ENCODE measurements at places on chromosomes 4 and X.

DNA sequence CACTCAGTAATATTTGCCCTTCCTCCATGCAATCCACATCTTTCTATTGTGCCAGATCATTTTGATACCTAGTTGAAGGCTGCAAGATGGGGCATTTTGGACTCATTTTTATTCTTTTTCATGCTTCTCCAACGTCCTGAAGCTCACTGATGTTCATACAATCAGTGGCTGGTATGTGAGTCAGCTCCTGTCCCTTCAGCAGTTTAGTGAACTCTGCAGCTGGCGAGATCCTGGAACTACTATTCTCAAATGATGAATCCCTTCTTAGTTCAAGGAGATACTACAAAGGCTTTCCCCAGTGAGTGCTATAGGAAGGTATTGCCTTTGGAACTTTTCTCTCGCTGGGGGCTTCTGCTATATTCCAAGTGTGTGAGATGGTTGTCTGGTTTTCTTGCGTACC is 9.6 kb upstream of the CCDC149 start:
- no peak for DNase-seq

GRCh38 chrX:13397878-13398818 is 78.3 kb upstream of the ATXN3L start:
- DNase-seq = no peak

DNA sequence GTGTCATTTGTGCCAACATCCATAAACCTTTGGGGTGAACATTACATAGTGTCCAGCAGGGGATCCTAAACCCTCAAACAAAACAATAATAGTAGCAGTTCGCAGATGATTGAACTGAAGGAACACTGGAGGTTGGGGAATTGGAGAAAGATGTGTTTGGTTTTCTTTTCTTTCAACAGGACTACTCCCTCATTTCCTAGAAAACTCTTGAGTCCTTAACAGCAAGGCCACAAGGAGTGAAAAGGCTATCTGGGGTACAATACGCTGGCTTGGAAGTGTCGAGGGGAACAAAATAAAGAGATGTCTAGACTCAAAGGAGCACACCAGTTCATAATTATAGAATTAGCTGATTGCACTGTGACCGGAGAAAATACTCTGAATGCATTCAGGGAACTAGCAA is 72.1 kb downstream of the IDS start:
- DNase-seq = no peak

DNA sequence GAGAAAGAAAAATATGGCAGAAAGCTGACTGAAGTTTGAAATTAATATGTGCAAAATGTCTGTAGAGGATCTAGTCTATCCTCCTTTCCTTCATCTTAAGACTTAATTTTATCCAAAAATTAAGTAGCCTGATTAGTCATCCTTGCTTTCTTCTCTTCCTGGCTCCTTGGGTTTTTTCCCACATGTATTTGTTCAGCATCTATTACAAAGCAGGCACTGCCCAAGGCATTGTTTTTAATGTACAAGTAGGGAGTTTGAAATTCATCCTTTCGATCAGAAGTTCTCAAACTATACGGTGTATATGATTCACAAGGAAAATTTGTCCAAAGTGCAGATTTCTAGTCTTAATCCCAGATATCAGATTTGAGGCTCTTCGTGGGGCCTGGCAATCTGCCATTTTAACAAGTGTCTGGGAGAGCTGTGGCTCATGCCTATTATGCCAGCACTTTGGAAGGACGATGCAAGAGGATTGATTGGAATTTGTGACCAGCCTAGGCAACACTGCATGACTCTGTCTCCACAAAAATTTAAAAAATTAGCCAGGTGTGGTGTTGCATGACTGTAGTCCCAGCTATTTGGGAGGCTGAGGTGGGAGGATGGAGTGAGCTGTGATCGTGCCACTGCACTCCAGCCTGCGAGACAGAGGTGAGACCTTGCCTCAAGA is 19.4 kb upstream of the YTHDC1 start:
- no peak for DNase-seq

GRCh38 chr4:687048-687970 is 1.6 kb downstream of the SLC49A3 start:
- DNase-seq = no peak

DNA sequence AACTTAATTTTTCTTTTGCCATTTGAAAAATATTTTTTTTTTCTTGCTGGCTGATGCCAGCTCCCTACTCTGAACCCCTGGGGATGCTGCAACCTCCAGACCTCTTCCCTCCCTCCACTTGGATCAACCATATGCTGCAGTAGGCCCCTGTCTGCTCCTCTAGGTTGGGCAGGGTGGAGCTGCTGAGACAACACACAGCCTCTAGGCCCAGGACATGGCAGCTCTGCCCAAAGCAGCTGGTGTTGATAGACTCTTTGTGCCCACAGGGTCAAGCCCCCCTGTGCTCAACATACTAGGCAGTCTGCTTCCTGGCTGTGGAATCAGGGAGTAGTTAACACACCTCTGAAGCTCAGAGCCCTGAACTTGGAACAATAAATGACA is 19.9 kb upstream of the CLNK start:
- DNase-seq = no peak

DNA sequence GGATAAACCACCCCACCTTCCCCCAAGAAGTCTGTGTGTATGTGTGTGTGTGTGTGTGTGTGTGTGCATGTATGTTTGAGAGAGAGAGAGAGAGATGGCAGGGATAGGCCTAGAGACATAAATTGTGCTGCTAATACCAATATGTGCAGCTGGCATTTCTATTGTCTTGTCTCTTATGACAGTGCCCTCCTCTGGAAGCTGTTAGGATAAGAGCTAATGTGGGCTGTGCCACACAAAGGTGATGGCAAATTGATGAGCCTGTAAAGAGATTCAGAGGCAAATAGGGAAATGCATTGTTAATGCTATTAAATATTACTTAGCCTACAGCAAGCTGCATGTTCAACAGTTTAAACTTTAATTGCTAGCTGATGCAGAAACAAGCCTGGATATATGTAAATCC is 332.0 kb downstream of the NKX6-1 start:
- no peak for DNase-seq

GRCh38 chr4:173883821-173884220 is 353.8 kb upstream of the HAND2 start:
- DNase-seq = no peak

GRCh38 chrX:119654112-119654531 is 38.8 kb downstream of the SEPTIN6 start:
- peak; percentile 52 for DNase-seq

- DNase-seq = no peak
Measured at GRCh38 chr4:184850431-184851199, 24.8 kb upstream of the ACSL1 start.

DNA sequence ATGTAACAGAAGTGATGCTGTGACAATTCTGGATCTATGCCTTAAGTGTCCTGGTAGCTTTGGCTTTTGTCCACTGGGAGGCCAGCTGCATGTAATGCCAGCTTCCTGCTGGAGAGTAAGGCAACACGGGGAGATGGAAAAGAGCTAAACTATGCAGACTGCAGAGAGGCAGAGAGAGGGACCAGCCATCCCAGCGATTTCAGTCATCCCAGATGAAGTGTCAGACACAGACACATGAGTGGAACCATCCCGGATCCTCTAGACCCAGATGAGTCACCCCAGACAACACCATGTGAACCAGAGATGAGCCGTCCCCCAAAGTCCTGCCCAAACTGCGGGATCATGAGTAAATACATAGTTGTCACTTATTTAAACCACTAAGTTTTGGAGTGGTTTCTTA is 14.6 kb downstream of the SRPX start:
- DNase-seq = no peak

DNA sequence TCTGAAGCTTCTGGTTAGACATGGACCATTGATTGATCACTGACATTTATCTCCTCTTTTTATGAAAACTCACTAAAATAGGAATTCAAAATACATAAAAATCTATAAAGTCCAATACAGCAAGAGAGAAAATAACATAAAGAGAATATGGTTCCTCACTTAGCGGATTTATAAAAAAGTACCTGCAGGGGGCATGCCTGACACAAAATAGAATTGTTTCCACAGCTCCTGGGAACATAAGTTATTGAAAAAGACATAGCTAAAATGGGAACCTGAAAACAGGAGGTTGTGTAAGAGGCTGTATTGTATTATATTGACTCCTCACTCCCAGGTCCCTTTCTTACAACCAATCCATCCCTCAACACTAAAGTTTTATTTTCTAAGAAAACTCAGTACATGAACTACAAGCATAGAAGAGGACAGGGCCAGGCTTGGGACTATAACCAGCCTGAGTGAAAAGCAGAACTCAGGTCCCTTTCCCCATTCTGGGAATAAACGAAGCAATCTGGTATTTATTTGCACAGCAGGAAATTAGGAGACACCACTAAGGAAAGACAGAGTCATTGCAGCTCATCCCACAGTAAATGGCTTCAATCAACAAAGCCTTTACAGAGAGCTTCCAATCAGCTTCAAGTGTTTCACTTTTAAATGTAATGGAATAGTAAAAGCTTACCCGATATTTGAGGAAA is 121.1 kb upstream of the NDST4 start:
- no peak for DNase-seq

GRCh38 chrX:71923516-71923915 is 12.9 kb downstream of the NHSL2 start:
- DNase-seq = no peak

GRCh38 chr4:8025668-8026067 is 86.0 kb upstream of the AFAP1 start:
- DNase-seq = no peak

DNA sequence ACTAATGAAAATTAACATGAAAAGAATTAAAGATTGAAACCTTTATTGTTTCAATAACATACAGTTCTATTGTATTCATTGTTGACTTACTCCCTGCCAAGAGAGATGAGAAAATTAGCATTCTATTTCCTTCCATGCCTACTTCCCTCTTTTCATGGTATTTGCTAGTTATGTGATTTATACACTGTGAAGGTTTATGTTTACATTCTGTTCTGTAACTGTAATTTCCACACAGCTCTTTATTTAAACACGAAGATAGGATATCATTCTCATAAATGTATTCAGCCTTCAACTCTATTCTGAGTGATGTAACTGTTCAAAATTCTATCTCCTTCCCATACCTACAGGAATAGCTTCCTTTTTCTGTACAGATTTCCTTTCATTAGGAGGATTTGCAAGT is 6.6 kb downstream of the CCDC110 start:
- no peak for DNase-seq

- no peak for DNase-seq
Measured at GRCh38 chrX:85828771-85829170, 218.6 kb downstream of the CHM start.

GRCh38 chr4:82555276-82555675 is 6.5 kb downstream of the TMEM150C start:
- DNase-seq = no peak

DNA sequence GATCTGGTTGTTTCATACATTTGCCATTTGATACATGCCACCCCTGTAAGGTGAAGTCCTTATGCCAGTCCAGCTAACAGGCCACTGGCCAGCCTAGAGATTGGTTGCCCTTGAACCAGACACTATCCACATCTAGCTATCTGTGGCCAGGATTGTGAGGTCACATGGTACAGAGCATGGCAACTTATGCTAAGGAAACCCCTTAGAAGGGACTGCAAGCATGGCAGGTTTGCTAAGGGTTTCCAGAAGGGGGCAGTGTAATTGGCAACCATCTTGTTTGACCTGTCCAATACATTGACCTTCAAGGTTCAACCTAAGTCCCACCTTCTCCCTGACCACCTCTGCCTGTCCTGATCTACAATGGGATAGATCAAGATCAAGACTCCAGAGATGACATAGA is 47.5 kb downstream of the SMC1A start:
- no peak for DNase-seq

Measured in T follicular helper cell (primary cell).